ENCODE measurements at places on chromosomes 7 and 10.

DNA sequence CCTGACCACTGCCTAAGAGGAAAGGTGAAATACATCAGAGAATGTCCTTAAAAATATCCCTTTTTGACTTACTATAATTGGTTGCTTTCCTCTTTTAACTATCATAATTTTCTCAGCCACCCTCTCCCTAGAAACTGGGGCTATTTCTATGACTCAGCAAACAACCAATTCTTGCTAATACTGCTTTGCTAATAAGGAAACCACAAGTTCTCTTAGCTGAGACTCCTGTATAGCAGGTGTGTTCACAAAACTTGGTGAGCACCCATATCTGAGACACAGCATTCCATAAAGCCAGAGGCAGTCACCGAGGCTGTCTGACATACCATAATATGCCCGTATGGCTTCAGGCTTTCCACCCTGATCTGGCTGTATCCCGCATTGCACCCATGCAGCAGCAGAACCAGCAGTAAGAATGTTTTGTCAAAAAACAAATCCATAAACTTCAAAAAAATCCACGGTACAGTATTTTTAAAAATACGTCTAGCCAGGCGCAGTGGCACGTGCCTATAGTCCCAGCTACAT is 191.7 kb upstream of the C7orf33 start:
- no peak for DNase-seq

DNA sequence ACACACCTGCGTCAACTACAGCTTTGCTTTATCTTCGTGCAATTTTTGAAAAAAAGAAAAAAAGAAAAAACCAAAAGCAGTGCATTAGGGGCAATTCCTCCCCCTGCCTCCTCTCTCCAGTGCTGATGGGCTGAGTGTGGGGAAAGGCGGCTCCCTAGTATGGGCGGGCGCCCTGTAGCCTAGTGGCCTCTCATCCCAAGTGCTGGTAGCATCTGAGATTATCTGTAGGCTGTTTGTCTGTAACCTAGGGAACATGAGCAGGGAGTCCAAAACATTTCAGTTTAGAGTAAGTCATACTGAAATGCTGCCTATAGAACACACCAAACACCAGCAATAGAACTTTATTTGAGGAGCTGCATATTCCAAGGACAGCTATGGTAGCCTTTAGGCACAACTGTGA is 24.6 kb upstream of the BAMBI start:
- no peak for DNase-seq

DNA sequence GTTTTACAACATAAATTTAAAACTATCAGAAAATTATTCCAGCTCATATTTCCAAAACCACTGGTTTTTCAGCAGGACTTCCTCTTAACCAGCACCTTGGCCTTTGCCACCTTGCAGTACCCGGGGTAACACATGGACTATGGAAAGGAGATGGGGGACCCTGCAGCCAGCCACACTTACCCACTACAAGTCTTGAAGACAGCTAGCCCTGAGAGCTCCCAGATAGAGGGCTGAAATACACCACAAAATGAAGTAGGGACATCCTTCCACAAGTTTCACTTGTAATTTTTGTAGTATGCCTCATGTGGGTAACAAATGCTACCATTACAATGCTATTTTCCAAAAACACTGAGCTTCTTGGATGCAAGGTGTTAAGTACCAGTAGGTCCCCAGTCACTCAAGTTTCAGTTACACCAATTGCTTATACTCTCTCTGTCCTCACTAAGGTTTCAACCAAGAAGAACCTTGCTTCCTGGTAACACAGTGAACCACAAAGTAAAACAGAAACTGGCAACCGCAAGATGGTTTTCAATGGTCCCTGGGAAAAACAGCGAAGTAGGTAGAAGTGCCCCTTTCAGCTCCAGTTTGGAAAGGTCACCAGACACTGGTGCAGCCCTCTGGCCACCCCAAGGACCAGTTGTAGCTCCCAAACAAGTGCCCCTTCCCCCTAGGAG is 110.9 kb downstream of the SGMS1 start:
- no peak for DNase-seq

DNA sequence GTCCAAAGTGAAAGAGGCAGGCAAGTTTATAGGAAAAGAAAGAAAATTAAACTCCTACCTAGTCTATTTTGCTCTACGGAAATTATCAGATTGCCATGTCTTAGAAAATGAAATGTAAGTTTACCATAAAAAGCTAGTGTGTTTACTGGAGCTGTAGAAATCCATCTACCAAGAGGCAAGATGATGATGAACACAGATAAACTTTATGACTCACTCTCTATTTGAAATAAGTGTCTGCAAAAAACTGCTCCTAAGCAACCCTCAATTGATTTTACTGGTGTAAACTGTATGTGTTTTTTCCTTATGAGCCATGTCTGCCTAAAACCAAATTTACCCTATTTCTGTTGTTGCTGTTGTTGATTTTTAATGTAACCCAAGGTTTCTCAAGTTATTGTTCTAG is 73.8 kb upstream of the TMEM106B start:
- peak; percentile 69 for DNase-seq

GRCh38 chr10:18571076-18571475 is 80.3 kb downstream of the NSUN6 start:
- DNase-seq = no peak

DNA sequence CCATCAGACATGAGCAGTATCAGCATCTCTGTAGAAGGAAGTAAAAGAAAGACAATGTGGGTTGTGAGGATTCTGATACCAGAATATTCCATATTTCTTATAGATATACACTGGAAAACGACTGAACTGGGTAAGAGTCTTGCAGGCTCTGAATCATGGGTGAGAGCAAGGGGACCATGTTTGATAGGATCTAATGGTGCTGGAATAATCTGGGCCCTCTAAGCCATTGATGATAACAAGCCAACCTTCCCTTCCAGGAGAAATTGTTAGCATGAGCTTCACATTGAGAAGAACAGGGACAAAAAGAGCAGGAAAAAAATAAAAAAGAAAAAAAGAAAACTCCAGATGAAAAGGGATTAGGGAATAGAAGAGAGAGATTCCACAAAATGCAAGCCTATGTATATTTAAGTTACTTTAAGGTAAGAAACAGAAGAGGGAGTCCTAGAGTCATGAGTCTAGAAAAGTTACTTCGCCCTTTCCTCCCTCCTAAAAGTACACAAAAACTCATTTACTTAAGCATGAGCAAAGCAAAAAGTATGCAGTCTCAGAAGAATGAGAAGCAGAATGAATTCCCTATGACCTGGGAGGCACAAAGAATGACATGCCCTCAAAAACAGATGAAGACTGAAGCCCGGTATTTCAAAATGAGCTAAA is 181.9 kb downstream of the TMEM26 start:
- no peak for DNase-seq

- DNase-seq = no peak
Observed at GRCh38 chr10:122420624-122421007, 33.8 kb upstream of the ARMS2 start.

GRCh38 chr7:121300685-121301420 is 27.9 kb upstream of the WNT16 start:
- no peak for DNase-seq

GRCh38 chr10:12484941-12485805 is 135.8 kb downstream of the CAMK1D start:
- DNase-seq = no peak

DNA sequence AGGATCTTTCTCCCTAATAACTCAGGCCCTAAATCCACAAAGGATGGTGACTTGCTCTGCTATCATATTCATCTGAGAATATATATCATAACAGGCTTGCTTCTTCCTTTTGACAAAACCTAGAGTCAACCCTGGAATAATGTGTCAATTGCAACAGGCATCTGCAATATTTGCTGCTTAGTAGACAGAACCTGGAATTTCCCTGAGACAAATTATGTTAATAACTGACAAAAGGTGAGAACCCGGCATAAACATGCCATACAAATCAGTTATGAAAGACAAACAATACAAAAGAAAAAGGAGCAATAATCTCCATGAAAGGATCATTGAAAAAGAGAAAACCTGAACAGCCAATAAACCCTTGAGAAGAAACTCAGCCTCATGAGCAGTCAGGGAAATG is 114.5 kb upstream of the CDCA7L start:
- DNase-seq = no peak

DNA sequence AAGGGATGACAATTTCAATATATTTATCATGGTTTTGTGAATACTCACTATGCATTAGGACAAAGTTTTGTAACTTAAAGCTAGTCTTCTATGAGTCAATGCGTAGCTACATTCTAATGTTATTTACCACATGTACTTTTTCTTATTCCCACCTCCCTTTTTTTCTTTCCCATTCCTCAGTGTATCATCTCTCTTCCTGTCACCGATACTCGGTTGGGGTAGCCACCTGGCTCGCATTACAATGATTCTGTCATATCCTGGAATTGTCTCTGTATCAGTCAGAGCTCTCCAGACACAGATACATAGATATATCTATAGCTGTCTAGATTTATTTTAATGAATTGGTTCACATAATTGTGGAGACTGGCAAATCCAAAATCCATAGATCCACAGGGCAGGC is 9.8 kb upstream of the RALA start:
- no peak for DNase-seq

- no peak for DNase-seq
Observed at GRCh38 chr10:118304521-118304920, 37.6 kb downstream of the FAM204A start.

DNA sequence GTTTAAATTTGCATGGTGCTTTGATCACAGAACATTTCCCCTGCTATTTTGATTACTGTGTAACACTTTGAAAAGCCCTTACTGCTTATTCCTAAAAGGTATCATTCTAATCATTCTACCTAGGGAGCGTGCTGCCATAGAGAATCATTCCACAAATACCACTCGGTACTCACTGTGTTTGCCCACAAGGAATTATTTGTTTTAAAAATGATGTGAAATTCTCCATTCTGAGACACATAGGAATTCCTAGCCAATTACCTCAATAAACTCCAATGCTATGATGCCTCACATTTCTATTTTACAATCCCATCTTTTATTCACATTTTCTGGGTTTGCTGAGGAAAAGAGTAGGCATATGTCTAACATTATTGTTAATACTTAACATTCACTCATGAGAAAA is 16.2 kb upstream of the TES start:
- no peak for DNase-seq

- DNase-seq = no peak
Observed at GRCh38 chr7:153103202-153103601, 343.6 kb downstream of the ACTR3B start.

- no peak for DNase-seq
Observed at GRCh38 chr7:94609561-94609960, 46.4 kb downstream of the SGCE start.

DNA sequence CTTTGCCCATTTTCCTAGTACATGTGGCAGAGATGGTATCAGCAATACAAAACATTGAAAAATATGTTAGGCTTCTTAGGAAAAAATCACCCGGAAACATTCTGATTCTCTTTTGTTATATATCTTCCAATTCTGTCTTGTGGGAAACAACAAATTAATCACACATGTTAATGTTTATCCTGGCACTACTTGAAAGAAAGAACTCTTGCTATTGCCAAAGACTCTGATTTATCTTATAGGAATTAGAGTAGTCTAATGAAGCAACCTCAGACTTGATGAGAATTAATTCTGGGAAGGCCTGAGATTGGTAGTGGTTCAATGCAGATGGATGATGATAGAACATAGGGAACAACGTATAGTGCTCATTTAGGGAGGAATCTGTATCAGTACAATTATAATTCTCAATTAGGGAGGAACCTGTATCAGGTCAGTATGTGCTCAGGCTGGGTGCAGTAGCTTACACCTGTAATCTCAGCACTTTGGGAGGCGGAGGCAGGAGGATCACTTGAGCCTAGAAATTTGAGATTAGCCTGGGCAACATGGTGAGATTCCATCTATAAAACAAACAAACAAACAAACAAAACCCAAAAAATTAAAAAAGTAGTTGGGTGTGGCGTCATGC is 50.7 kb downstream of the TAS2R16 start:
- no peak for DNase-seq

DNA sequence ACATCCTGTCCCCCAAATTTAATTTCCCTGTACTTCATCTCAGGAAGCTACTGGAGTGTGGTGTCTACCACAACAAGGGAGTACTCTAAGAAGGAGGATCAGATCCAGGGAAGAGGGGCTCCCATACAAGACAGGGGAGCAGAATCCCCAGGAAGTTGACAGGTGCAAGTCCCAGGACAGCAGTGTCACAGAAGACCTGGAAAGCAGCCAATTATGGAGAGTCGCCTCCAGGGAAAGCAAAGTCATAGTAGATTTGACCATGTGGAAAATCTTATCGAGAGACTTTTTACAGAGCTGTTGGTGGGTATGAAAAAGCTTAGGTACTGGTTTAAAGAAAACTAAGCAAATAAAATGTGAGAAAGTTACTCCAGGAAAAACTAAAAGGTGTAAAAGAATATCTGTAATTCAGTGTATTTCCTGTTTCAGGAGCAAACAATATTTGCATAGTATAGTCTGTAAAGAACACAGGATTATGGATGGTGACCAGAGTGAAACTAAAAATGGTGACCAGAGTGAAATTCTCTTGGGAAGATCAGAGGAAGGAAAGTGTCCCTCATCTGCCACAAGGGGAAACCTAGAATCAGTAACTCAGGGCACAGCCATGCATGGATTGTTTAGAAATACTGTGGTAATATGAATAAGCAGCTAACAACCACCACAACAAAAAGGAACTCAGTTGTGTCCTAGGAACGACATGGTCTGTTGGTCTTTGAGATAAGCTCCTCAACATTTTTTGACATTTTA is 44.5 kb downstream of the LANCL2 start:
- DNase-seq = no peak

- no peak for DNase-seq
Observed at GRCh38 chr7:41446606-41447449, 256.1 kb downstream of the INHBA start.

- DNase-seq = no peak
Observed at GRCh38 chr10:44317856-44318255, 67.0 kb downstream of the CXCL12 start.

DNA sequence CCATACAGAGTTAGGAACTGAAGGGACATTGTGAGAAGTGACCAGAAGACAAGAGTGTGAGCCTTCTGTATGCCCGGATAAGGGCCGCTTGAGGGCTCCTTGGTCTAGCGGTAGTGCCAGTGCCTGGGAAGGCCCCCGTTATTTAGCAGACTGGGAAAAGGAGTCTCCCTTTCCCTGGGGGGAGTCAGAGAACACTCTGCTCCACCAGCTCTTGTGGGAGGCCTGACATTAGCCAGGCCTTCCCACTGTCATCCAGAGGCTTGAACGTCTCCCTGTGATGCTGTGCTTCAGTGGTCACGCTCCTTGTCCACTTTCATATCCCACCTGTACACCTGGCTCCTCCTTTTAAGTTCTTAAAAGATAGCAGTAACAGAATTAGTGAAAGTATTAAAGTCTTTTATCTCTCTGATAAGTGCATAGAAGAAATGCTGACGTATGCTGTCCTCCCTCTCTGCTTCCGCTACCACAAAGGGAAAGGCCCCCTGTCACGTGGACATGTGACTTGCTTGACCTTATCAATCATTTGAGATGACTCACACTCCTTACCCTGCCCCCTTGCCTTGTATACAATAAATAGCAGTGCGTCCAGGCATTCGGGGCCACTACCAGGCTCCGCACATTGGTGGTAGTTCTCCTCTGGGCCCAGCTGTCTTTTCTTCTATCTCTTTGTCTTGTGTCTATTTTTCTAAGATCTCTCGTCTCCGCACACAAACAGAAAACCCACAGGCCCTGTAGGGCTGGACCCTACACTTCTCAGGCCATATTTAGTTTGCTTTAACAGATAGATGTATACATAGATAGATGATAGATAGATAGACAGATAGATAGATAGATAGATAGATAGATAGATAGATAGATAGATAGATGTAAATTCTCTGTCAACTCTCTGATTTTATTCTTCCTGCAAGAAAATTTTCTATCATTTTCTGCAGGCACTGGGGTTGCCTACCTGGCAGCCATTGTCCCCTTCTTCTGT is 131.5 kb upstream of the JCAD start:
- DNase-seq = no peak
